ENCODE measurements at places on chromosomes 2 and 18.

DNA sequence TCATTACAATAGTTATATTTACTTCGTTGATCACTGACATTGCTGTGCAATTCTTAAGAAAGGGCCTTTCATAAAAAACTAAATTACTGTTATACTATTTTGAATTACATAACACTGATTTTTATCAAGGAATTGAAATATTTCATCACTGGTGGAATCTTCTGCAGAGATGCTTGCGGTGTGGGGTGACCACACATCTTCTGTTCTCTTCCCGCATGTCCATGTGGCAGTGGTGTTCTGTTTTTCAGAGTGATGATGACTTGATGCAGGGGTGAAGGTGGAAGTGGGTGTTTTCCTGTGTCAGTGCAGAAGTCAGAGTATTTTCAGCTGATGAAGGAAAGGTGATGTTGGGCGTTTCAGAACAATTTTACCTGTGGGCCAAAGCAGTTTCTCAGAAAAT, 7.0 kb downstream of the CNDP2 start:
- no peak for DNase-seq

DNA sequence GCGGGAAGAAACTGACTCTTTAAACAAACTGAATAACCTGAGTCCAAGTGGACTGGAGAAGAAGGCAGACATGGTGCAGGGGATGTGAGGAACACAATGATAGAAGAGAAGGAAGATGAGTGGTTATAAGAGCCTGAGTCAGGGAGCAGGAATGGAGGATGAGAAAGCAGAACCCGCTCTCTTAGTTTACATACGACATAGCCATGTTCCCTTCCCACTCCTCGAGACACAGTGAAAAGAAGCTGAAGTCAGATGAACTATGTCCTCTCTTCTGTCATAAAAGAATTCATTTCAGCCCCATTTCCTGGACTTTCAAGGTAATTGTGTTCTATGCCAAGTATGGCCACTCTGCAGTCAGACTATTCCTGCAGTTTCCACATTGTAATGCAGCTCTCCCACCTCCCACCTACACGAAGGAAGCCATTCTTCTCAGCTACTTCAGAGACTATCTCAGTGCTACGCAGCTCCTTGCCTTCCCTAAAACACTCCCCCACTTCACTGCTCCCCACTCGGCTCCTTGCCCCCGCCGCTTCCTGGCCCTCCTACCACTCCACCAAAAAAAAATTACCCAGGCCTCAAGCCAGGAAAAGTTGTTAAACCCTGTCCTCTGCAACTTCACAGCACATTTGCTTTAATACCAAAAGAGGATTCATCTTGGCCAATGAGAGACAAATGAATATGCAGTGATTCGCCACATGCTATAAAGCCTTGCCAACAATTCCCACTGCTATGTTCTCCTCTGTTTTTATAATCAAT, 323.4 kb upstream of the EPHA4 start:
- no peak for DNase-seq

DNA sequence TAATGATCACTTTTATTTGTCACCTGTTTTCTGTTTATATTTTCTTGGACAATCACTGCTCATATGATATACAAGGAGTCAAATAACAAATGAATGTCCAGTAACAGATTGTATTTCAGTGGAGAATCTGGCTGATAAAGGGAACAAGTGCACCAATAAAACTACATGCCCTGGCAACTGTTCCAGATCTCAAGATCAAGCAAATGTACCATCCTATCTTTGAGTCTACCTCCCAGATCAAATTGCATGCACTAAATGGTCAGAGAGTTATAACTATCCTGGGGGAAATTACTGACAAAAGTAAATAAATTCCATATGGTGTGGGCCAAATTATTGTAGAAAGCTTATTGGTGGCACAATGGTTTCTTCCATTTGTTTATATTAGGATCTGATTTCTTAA, 452.8 kb downstream of the MBD2 start:
- no peak for DNase-seq

DNA sequence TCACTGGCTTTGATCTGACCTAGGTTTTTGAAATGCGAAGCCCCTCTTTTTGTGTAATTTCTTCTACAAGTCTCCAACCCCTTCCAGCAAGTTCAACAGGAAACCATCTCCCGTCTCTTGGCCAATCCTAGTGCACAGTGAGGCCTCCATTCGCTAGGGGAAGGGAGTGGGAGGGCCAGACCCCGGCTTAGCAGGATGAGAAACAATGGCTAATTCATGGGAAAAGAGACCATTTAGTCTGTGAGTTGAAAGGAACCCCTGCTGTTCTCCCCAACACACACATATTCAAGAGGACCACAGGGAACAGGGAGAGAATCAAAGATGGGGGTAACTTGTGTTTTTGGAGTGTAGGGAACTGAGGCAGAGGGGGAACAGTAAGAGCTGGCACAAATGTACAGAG, 83.0 kb downstream of the RTN4 start:
- DNase-seq: no peak

- no peak for DNase-seq
Measured at GRCh38 chr2:238077292-238077691, 16.5 kb downstream of the SCLY start.

DNA sequence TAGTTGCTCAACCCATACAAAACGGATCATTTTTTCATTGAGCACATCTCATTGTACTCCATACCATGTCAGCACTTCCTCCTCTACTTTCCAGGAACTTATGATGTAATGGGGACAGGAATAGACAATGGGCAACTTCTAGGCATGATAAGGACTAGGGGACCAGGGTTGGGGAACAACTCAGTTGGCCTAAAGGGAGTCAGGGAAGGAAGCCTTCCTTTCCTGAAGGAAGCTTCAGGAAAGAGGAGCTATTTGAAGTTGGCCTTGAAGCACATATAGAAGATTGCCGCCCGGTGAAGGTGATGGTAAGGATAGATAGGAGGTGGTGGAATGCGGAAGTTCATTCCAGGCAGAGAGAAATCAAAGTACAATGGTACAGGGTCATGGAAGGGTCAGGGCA, 283.9 kb downstream of the SLC8A1 start:
- DNase-seq: no peak

DNA sequence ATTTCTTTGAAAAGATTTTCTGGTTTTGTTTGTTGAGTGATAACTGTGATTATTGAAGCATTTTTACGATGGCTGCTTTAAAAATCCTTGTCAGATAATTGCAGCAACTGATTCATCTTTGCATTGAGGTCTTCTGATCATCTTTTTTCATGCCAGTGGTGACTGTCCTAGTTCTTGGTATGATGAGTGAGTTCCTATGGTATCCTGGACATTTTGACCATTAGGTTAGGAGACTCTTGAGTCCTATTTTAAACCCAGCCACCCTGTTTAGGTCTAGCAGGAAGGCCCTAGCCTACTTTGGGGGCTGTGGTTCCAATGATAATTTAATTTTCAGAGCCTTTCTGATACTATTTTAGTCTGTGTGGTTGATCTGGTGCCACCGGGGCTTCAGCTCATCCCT, 72.7 kb upstream of the REV1 start:
- no peak for DNase-seq

DNA sequence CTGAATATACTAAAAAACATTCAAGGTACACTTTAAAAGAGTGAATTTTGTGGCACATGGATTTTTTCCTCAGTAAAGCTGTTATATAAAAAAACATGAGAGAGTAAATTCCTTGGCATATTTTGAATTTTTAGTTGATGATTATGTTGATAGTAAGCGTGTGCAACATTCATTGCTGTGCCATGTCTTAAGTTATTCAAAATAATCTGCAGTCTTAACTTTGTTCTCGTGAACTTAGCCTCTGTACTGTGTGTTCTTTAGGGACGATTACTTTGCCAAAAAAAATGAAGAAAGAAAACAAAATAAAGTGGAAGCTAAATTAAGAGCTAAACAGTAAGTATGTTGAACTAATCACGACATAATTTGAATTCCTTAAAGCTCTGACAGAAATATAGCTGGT, 9.6 kb downstream of the SSB start:
- DNase-seq: no peak

DNA sequence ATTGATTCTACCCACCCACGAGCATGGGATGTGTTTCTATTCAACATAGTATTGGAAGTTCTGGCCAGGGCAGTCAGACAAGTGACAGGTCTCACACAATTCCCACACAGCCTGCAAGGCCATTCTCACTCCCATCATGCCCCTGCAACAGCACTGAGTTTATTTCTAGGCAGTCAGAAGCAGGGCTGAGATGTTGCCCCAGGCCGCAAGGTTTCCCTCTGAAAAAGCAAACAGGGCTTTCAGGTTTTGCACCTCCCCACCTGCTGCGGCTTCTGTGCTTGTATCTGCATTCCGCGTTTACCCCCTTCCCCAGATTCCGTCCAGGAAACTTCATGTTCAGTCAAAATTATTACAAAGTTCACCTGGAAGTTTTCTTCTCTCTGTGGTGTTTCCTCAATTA, 9.4 kb upstream of the TACR1 start:
- no peak for DNase-seq

GRCh38 chr2:9806656-9807055, 36.6 kb upstream of the TAF1B start:
- DNase-seq: no peak

DNA sequence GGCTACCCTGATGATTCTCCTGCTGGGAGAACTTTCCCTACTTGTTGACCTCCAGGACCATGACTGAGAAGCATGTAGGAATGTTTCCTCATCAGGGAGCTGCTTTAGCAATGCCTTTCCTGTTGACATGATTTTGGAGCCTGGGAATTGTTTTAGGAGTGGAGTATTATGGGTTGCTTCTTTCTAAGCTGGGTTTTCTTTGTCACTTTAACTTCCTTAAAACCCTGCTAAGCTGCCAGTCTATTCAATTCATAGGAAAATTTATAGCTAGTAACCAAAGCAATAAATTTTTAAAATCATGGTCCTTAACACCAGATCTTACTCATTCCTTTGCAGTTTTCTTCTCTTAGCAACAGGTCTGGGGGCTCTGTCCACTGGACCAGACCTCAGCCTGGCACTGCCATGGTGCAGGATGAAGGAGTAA, 125.6 kb upstream of the TACR1 start:
- no peak for DNase-seq

DNA sequence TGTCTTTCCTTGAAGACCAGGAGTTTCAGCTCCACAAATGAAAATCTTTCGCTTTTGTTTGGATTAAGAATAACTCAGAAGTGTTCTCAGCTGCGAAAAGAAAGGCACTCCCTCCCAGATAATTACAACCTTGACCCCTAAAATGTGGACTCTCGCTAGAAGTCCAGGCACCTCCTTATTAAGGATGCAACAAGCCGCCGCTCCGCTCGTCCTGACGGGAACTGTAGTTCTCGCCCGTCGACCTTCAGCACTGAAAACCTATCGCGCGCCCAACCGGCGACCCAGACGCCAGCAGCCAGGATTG, 559 bp downstream of the IMMT start:
- DNase-seq: no peak

GRCh38 chr2:216501854-216502253, 3.2 kb downstream of the RPL37A start:
- DNase-seq: no peak

- no peak for DNase-seq
Measured at GRCh38 chr2:140949932-140950331, 1180.9 kb downstream of the LRP1B start.
